Glutamatergic neuron (in vitro differentiated cells): ENCODE measurements at places on chromosomes 6 and 20. TPM values are rescaled to one million over a fixed set of nuclear protein-coding genes. Genes with fewer than 3 reads are reported as not detected.

MUCL3 gene
- total RNA-seq = not detected

DNA sequence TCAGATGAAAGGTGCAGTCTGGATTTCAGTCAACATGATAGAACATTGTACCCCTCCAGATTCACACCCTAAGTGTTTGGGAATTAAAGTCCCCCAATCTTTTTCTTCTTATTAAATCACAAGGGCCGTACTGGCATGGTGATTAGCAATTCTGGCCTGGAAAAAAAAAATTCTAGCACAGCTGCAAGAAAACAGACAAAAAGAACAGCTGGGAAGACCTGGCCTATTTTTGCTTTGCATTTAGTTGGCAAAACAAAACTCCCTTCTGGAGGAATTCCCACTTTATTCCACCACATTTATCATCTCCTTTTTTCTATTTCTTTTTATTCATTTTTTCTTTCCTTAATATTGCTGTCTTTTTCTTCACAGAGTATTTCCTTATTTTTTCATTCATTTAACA, 39.8 kb upstream of the AKAP12 start:
- DNase-seq = no peak

DNA sequence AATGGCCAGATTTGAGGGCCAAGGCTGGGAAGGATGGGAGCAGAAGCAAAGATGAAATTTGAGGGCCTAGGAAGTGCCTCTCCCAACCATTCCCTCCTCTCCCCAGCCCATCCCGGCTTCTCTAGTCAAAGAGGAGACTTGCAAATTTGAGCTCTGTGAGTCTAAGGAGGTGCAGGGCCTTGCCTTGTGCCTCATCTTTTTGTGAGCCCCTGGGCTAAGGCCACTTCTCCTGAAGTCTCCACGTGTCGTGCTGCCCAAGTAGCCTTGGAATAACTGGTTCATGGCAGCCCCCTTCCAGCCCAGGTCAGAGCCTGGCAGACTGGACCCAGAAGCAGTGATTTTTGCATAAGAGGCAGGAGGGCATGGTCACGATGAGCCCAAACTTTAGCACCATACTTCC, 6.7 kb downstream of the PTGIS start:
- DNase-seq = no peak

TGM3 gene
- total RNA-seq = not detected

LY6G6D gene
- not detected for total RNA-seq

ANGPT4 gene
- total RNA-seq = 0.22 TPM

DNA sequence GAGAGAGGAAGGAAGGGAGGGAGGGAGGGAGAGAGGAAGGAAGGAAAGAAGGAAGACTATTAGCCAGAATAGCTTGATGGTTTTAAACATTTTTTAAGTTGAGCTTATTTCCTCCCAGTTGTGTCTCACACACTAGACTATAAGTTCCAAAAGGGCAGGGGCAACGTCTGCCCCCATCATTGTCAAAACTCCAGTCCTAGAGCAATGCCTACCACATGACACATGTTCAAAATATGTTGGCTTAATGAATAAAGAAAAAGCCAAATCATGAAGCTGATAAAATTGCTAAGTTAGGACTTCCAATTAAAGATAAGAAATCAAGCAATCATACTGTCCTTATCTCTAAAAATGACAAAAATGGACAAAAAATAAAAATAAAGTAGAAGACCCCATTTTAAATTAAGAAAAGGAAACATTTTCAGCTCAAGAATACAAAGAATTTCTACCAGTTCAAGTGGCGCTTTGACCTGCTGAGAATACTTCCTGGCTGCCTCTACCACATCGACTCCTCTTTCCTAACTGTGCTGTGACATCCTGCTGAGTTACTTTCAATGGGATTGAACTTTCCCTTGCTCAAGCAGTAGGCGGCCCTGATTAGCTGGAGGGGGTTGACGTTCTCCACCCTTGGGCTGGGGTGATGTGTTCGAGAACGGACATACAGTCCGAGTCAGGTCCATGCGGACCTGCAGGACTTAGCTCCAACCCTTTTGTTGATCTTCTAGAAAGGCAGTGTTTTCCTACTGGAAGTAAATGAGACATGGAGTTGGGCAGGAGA, 283.9 kb upstream of the FOXQ1 start:
- DNase-seq = no peak

DNA sequence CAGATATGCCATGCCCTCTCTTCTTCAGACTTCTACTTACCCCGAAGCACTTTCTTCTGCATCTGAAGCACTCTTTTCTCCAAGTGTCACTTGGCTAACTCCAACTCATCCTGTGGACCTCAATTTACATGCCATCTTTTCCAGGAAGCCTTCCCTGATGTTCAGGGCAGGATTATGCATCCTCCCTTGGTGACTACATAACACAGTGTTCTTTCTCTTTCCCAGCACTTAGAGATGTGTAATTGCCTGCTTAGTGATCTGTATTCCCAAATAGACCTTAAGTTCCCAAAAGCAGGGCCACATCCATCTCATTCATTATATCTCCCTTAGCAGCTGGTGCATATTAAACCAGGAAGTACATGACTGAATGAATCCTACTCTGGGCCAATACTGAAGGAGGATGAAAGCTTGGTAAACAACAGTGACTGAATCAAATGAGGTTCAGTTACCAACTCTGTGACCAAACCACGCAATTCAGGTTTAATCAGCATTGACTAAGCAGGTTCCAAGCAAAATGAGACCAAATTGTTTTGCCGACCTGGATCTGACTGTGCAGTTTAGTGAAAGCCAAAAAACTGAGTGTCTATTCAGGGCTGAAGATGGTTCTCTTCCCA, 121.4 kb upstream of the TCF21 start:
- DNase-seq = no peak

- DNase-seq = no peak
Measured at GRCh38 chr20:56195946-56196345, 52.6 kb upstream of the MC3R start.

- peak; percentile 65 for DNase-seq
Measured at GRCh38 chr6:46655803-46656202, 3.0 kb downstream of the SLC25A27 start.

DNA sequence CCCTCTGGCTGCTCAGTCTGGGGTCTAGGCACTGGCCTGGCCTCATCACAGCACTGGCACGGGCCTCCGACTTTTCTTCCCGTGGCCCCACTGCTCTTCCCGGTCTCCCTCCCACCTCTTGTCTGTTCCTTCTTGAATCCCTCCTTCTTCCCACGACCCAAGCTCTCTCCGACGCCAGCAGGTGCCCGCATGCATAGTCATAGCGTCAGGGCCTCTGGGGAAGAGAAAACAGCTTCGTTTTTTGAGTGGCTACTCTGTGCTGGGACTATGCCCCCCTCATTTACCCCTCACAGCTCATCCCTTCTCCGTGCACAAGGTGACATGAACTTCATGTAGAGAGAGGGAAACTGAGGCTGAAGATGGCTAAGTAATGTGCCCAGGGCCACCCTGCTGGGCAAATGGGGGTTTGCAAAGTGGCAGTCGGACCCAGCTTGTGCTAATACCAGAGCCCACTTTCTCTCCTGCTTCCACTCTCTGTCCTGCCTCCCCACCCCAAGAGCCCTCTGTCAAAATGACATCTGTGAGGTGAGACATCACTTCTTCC, 59.2 kb downstream of the SYNJ2 start:
- DNase-seq = no peak

JPH2 gene
- 0.07 TPM for total RNA-seq
